Stimulated activated CD4-positive, alpha-beta T cell treated with anti-CD3 and anti-CD28 coated beads, Interleukin-12 subunit alpha, Interleukin-12 subunit beta, amount 100 ng/mL, for 48 hours (primary cell): ENCODE measurements at places on chromosomes 5 and 9.

- DNase-seq: no peak
These were observed 86.1 kb downstream of the DEPDC1B start for GRCh38 chr5:60613826-60614225.

- DNase-seq: no peak
These were observed 86.7 kb upstream of the TAS2R1 start for GRCh38 chr5:9716838-9717281.

- no peak for DNase-seq
These were observed 93.5 kb downstream of the DAP start for GRCh38 chr5:10667431-10668057.

GRCh38 chr5:119276978-119277377, 78.8 kb upstream of the TNFAIP8 start:
- no peak for DNase-seq

GRCh38 chr9:126687930-126688461, 74.3 kb downstream of the LMX1B start:
- DNase-seq: no peak

DNA sequence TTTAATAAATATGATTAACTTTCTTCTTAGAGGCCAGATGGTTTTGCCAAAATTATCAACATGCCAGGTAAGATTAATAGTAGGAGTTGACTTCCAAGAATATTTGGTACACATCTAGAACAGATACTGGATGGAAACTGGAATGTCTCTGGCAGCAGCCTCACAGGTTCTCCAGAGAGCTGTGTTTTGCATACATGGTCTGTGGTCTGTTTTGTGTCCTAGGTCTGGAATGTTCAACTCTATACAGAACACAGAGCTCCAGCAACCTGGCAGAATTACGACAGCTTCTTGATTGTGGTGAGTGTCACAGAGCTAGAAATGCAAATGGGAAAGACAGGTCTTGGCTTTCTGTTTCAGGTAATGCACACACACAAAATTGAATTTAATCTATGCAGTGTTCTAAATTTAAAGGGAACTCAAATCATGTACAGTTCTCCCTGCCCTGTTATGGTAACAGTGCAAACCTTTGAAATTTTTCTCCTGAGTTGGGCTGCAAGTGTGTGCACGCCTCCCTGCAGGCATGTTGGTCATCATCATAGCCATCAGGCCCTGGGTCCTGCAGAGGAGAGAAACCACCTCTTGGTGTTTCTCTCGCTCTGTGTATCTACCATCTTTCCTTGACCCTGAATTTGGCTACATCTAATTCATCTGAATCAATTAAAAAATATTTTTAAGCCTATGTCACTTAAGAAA, 58.3 kb downstream of the PIK3R1 start:
- DNase-seq: no peak

- DNase-seq: no peak
These were observed 74.5 kb downstream of the XRCC4 start for GRCh38 chr5:83151821-83152220.

DNA sequence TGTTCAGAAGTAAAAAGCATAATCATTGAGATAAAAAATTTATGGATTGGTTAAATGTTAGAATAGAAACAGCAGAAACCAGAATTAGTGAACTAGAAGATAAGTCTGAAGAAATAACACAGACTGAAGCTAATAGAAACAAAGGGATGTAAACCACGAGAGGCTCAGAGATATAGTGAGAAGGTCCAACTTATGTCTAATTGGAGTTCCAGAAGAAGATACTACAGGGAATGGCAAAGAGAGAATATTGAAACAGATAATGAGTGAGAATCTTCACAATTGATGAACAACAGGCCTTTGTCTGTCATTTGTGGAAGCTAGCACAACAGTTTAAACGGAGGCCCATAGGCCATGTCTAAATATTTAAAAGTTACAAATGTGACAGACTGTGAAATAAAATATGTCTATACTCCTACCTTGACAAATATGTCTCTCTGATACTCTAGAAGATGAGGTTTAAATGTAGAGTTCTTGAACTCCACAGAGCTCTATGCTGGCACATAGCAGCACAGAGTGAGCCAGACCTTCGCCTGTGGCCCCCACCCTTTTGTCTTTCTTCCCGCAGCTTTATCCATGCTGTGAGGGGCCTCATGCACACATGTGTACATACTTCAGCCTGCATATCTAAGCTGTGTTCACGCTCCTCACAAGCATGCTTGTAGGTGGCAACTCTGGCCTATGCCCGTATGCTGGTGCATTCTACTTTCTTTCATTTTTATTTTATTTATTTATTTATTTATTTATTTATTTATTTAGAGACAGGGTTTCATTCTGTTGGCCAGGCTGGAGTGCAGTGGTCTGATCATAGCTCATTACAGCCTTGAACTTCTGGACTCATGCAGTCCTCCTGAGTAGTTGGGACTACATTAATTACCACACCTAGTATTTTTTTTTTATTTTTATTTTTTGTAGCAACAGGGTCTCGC, 45.0 kb upstream of the ABL1 start:
- no peak for DNase-seq

- DNase-seq: no peak
These were observed 30.2 kb downstream of the GOLGA2 start for GRCh38 chr9:128245421-128246151.

- DNase-seq: no peak
These were observed 587.3 kb downstream of the ANXA1 start for GRCh38 chr9:73738741-73739530.

DNA sequence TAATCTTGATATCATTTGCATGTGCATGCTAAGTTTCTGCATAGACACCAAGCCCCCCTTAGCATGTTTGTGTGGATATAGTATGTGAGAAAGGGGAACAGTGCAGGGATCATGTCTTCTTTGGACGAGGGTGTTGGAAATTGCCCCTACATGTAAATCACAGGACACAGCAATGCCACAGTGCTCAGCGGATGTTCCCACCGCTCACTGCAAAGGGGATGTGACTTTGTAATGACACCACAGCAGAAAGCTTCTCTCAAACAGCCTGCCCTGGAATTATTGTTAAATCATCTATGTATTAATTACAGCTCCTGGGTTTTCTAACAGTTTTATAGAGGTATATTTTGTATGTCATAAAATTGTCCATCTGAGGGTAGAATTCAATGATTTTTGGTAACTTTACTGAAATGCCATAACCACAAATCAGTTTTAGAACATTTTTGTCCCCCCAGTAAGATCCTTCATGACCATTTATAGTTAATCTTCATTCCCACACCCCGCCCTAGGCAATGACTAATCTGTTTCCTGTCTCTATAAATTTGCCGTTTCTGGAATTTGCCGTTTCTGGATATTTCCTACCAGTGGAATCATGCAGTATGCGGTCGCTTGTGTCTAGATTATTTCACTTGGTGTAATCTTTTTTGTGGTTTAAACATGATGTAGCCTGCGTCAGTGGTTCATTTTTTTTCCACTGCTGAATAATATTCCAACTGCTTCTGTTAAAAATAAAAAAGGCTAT, 648.5 kb upstream of the WWC1 start:
- no peak for DNase-seq

DNA sequence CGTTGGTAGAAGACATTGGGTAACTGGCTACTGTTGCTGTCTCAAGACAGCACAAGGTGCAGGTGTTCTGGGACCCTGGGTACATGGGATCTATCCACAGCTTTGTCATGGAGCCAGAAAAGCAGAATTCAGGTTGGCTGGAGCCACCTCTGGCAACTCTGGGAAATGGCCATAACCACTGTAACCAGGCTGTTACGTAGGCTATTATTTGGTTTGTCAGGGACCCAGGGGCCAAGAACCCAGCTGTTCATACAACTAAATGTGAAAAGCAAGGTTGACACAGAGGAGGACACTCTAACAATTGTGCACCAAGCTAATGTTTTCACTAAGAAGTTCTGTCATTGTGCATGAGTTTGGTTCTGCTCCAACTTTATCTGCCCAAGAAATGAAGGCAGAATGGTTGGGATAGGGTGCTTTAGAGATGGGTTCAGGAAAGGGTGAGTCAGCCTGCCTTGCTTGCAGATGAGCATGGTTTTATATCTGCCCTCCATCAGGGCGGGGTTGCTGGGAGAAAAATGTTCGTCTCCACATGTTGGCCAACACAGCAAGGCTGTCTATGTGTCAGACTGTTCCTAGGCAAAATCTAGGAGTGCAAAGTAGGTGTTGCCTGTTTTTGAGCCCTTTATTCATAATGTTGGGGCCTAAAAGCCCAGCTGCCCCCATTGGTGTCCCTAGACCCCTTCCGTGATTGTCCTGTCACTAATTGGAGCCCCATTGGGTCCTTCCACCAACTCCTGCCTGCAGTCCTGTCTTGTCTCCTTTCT, 131.3 kb upstream of the DAP start:
- DNase-seq: no peak

GRCh38 chr5:115855959-115856358, 14.2 kb downstream of the AP3S1 start:
- no peak for DNase-seq

DNA sequence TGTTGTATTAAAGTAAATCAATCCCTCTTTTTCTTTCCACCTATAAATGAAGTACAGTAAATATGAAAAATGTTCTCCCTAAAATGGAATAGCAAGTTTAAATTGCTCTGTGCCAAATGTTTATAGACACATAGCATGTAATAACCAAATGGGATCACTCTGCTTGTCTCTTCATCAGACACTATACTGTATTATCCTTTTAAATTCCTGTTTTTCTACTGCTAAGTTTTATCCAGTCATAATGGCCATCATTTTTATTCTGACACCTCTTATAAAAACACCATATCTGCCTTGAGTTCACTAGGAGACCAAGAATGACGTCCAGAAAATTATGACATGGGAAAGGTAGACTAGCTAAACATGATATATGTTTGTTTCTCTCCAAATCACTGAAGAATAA, 252.8 kb downstream of the CAAP1 start:
- no peak for DNase-seq
